ENCODE measurements at places on chromosomes 12 and 14.

- peak; percentile 30 for DNase-seq
Measured at GRCh38 chr14:77459072-77459723, 1.3 kb downstream of the AHSA1 start.

GRCh38 chr12:18752280-18752920 is 14.5 kb downstream of the CAPZA3 start:
- DNase-seq = no peak

- no peak for DNase-seq
Measured at GRCh38 chr14:99244367-99244901, 27.6 kb downstream of the BCL11B start.

- DNase-seq = no peak
Measured at GRCh38 chr14:92890830-92891588, 31.9 kb upstream of the CHGA start.

DNA sequence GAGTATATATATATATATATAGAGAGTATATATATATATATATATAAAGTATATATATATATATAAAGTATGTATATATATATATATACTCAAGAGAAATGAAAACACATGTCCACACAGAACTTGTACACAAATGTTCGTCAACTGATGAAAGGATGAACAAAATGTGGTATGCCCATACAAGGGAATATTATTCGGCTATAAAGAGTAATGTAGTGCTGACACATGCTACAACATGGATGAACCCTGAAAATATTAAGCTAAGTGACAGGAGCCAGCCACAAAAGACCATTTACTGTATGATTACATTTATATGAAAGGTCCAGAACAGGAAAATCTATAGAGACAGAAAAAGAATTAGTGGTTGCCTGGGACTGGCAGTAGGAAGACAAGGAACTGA is 19.5 kb downstream of the LIMA1 start:
- no peak for DNase-seq

- no peak for DNase-seq
Measured at GRCh38 chr14:61188196-61188595, 92.9 kb downstream of the TMEM30B start.

GRCh38 chr12:109635717-109636116 is 62.1 kb downstream of the MVK start:
- DNase-seq = no peak

- no peak for DNase-seq
Measured at GRCh38 chr14:67370830-67371229, 10.7 kb downstream of the EIF2S1 start.

Data from stimulated activated CD4-positive, alpha-beta T cell treated with anti-CD3 and anti-CD28 coated beads, Interleukin-1b, Interleukin-23, amount 100 ng/mL, for 1 hour (primary cell).